ENCODE measurements at places on chromosomes 16 and 17. TPM values are rescaled to one million over a fixed set of nuclear protein-coding genes. Genes with fewer than 3 reads are reported as not detected.

The NPEPPS gene
- 247 TPM for total RNA-seq

The HES7 gene
- not detected for total RNA-seq

The NPIPB6 gene
- total RNA-seq = 11.4 TPM

The MYH2 gene
- total RNA-seq = 272 TPM

The TRAF7 gene
- 38.7 TPM for total RNA-seq

The PLA2G10 gene
- total RNA-seq = not detected

The CBFA2T3 gene
- 5.6 TPM for total RNA-seq

The G6PC1 gene
- not detected for total RNA-seq

The HCRT gene
- 1.4 TPM for total RNA-seq

The EFNB3 gene
- total RNA-seq = 10.0 TPM

The CTRB1 gene
- not detected for total RNA-seq

The PRR29 gene
- total RNA-seq = 0.44 TPM

The ACSM2A gene
- not detected for total RNA-seq

The TMEM204 gene
- total RNA-seq = 9.6 TPM
